ENCODE measurements at places on chromosomes 1 and 21.

DNA sequence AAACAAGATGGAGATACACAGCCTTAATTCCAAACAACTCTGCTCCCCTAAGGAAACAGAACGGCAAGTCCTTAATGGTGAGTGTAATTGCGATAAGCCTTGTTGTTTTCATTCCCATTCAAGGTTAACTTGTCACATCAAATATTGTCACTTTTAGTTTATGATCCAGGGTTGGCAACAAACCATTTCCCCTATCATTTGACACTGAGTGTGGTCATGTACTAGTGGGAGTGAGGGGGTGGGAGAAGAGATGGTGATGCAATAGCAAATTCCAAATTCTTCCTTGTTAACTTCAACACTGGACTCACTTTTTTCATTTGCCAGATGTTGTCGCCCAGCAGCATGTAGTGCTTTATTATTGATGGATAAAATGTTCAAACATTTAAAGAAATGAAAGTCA lies 140.4 kb downstream of the ZNF326 start:
- DNase-seq = no peak

GRCh38 chr1:7026169-7026568 lies 240.9 kb downstream of the CAMTA1 start:
- DNase-seq = no peak

DNA sequence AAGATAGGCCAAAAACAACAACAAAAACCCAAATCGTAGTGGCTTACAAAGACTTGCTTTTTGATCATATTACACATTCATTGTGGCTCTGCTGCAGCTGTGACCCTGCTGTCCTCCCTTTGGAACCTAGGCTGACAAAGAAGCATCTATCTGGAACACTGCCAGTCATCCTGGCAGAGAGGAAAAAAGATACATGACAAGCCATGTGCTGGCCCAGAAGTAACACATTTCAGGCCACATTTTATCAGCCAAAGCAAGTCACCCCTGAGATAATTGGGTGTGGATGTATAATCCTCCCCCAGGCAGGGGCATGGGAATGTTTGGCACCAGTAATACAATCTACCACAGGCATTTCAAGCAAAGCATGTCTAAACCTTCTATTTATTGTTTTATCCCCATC lies 37.2 kb upstream of the AGO1 start:
- DNase-seq = no peak

DNA sequence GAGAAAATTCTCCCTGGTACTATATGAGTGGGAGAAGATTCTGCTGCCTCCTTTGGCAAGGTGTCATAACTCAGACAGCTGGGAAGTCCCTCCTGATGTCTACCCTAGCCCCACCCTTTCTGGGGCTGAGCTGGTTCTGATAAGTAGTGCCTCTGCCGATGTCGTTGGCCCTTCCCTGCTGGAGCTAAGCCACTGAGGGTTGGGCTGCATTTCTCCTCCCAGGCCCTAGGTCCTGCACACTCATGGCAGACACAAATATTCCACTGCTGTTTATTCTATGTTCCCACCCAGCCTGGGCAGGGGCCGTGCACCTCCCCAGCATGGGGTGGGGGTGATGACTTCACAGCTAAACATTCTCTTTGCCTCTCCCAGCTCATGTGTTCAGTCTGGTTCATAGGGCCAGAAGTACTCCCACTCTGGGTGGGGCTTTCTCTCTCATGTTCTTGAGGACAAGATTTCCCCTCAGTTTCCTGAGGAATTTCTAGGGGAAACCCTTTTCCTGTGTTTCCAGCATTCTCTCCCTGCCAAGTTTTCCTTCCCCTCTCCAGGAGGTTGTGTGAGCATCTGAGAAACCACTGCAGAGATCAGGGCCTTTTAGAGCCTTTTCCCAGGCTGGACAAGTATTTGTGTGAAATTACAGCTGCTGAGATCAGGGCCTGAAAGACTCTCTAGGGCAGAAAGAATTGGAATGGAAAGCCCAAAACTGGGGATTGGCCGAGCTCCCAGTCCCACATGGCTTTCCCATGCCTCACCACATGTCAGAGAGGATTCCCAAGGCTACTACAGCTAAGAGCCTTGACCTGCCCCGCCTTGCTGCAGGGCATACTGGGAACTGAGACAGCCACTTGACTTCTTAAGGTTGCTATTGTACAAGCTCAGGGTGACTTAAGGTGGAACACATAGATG lies 66.2 kb downstream of the ATP2B4 start:
- no peak for DNase-seq

GRCh38 chr1:244419024-244419423 lies 32.7 kb downstream of the ADSS2 start:
- no peak for DNase-seq

DNA sequence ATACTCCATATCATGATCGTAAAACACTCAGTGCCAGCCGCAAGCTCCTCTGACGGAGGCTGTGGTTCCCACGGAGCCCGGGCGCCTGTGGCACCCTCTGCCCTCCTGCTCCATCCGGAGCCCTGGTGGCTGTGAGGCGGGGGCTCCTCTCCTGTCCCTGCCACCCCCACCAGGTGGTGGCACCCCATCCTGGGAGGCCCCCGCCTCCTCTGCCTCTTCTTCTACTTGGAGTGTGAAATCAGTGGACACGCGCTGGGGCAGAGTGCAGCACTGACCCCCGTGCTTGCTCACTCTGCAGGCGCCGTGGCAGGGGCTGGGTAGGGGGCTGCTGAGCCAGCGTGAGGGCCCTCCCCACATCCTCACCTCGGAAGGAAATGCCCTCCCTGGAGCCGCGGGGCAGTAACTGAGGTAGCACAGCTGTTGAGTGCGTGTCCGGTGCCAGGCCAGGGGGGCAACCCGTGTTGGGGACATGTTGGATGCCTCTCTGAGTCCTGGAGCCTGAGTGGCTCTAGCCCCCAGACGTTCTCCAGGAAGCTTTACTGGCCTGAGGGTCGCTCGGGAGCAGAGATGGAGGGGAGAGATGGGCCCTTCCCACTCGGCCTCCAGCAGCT lies 58.7 kb upstream of the ABCG1 start:
- no peak for DNase-seq
